Parietal lobe (tissue), 2 donors: ENCODE measurements at places on chromosomes 6 and 20. TPM values are rescaled to one million over a fixed set of nuclear protein-coding genes. Genes with fewer than 3 reads are reported as not detected.

The CLDN20 gene
- total RNA-seq, result not detected

The CLVS2 gene
- 70.1 TPM for total RNA-seq

The SLC26A8 gene
- 3.8 TPM for total RNA-seq

The SALL4 gene
- total RNA-seq, result 0.31 TPM

The PRKN gene
- 13.8 TPM for total RNA-seq

The NRN1 gene
- 13.1 TPM for total RNA-seq

The RSPH4A gene
- total RNA-seq, result 2.5 TPM

The ZNF334 gene
- total RNA-seq, result 37.6 TPM

The NR2E1 gene
- 13.5 TPM for total RNA-seq

The ADAM33 gene
- total RNA-seq, result 3.8 TPM

The DEFB113 gene
- total RNA-seq, result not detected

The SYTL3 gene
- 2.5 TPM for total RNA-seq

The NXT1 gene
- total RNA-seq, result 13.5 TPM

The SMLR1 gene
- total RNA-seq, result not detected

The LY86 gene
- 1.3 TPM for total RNA-seq
